PC-3 (cell line): ENCODE measurements at places on chromosomes 3 and 15. TPM values are rescaled to one million over a fixed set of nuclear protein-coding genes. Genes with fewer than 3 reads are reported as not detected.

DNA sequence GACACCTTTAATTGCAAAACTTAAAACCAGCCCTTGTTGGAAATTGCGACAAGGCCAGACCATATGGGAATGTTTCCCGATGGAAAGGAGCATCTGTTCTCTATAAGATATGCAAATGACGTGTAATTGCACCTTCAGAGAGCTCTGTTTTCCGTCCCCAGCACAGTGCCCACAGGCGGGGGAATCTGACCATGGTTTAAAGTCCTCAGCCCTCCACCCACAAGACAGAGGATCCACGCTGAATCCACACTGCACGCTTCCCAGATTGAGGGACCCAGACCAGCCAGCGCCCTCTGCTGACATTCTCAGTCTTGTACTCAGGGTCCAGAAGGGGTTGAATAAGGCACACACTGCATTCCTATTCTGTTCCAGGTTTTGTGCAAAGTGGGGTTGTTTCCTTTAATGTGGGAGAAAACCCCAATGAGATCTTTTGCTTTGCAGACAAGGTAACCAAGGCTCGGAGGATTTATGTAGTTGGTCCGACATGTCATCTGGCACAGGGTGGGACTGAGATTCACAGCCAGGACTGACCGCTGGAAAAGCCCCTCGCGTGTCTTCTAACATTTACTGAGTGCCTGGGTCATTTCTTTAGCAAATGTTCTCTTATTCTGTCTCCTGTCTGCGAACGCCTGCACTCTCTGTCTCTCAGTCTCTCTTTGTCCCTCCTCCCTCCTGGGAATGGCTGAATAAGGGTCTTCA lies 36.8 kb upstream of the KLHL25 start:
- no peaks in the 10 kb centered on the region for H3K36me3 ChIP-seq
- no peak overlapping the region for H3K4me3 ChIP-seq
- H3K4me1 ChIP-seq: no peaks in the 10 kb centered on the region
- H3K27me3 ChIP-seq: no peaks in the 10 kb centered on the region
- no peak overlapping the region for H3K27ac ChIP-seq

GRCh38 chr15:32042269-32042972 lies 12.1 kb downstream of the CHRNA7 start:
- H3K36me3 ChIP-seq: no peaks in the 10 kb centered on the region
- H3K4me3 ChIP-seq: no peak overlapping the region
- DNase-seq: peak; percentile 27
- 0 out of 2 replicates have a peak, but pooled peaks cover 7% of the 10 kb centered on the region for H3K27me3 ChIP-seq
- no peaks in the 10 kb centered on the region for H3K4me1 ChIP-seq

- no peak overlapping the region for H3K4me3 ChIP-seq
- H3K36me3 ChIP-seq: no peaks in the 10 kb centered on the region
- H3K4me1 ChIP-seq: peaks cover 9% of the 10 kb centered on the region
- H3K27ac ChIP-seq: no peak overlapping the region
These were observed 3.5 kb downstream of the EIF4E3 start for GRCh38 chr3:71721651-71722157.

Gene AHSG
- total RNA-seq: not detected in 2 replicates

DNA sequence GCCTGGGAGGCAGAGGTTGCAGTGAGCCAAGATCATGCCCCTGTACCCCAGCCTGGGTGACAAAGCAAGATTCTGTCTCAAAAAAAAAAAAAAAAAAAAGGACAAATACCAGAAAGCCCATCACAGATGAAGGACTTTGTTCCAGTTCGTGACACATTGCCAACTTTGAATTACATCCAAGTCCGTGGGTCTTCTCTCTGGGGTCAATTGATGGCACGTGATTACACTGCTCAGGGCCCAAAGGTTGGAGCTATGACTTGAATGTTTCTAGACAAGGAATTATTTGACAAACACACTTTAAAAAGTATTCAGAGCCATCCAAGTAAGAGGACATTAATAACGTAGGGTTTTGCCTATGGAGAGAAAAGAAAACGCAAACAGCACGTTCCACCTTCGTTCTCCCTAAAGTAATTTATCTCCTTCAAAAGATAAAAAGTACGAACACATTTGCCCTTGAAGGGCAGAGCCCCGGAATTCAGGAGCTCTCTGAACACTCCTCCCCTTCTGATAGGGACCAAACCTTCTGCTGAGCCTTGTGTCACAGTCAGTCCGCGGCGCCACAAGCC lies 31.3 kb upstream of the ST3GAL6 start:
- H3K36me3 ChIP-seq: no peaks in the 10 kb centered on the region
- DNase-seq: no peak
- H3K4me3 ChIP-seq: peak overlapping the region; percentile 96
- peak overlapping the region; percentile 33 for H3K27ac ChIP-seq
- no peaks in the 10 kb centered on the region for H3K27me3 ChIP-seq

Gene MORC1
- total RNA-seq: not detected in 2 replicates

Gene A4GNT
- total RNA-seq: not detected in 2 replicates

- H3K27me3 ChIP-seq: no peaks in the 10 kb centered on the region
- no peaks in the 10 kb centered on the region for H3K36me3 ChIP-seq
- peak; percentile 63 for DNase-seq
- H3K27ac ChIP-seq: no peak overlapping the region
- H3K4me1 ChIP-seq: peaks cover 22% of the 10 kb centered on the region
- H3K4me3 ChIP-seq: no peak overlapping the region
These were observed 3.4 kb upstream of the RFTN1 start for GRCh38 chr3:16516695-16517481.

Gene LIPH
- 0.35 and 1.0 TPM in 2 replicates for total RNA-seq

DNA sequence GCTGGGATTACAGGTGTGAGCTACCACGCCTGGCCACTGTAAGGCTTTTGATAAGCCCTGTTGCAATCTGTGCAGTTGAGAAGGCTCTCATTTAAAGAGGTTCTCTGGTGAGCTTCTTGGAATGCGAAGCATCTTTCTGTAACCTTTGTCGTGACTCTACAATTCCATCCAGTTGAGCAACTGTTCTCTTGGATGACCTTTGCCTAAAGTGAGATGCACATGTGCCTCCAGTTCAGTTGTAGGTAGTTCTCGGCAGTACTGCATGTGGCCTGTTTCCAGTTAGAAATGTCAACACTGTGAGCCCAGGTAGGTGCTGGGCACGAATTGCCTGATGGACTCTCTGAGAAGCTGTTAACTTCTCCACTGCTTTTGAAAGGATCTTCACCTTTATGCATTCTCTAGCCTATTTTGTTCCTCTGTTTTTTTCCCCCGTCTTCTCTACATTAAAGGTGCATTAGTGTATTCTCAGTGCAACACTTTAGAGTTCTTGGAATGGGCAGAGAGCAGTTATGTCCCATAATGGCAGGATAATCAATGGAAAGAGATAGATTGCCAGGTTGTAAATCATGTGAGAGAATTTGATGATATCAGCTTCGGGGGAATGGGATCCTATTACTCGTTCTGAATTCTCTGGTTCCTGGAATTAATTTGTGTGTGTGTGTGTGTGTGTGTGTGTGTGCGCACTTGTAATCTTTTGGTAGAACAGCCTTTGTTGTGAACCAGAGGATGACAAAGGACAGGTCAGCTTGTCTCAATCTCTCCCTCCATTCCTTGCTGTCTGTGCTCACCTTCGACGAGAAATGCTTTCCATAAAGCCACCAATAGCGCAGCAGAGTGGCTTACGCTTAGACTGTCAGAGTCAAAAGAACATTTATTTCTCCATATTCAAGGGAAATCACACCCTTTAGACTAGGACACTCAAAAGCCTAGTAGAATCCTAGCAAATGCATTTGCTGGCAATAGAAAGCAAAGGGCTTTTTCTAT lies 51.1 kb downstream of the PTPRG start:
- no peak overlapping the region for H3K4me3 ChIP-seq
- no peaks in the 10 kb centered on the region for H3K4me1 ChIP-seq
- no peaks in the 10 kb centered on the region for H3K27me3 ChIP-seq
- no peak for DNase-seq
- no peak overlapping the region for H3K27ac ChIP-seq
- no peaks in the 10 kb centered on the region for H3K36me3 ChIP-seq

DNA sequence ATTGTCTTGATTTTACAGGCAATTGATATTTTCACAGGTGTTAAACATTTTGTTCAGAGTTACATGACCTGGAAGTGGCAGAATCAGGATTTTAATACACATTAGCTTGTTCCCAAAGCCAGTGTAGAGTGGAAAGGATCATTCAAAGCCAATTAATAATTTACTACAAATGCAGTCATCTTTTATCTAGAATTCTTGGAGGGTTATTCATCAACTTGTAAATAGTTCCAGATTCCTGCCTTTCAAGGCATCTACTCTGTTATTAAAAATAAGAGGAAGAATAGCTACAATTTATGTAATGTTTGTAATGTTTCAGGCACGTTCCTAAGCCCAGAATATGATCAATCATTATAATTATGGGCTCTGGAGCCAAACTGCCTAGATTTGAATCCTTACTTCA lies 358.5 kb downstream of the ZNF385D start:
- H3K27ac ChIP-seq: no peak overlapping the region
- no peaks in the 10 kb centered on the region for H3K36me3 ChIP-seq
- no peaks in the 10 kb centered on the region for H3K27me3 ChIP-seq
- H3K4me3 ChIP-seq: no peak overlapping the region
- peak; percentile 57 for DNase-seq

Gene PLSCR4
- 0.69 and 0.84 TPM in 2 replicates for total RNA-seq
